Sigmoid colon (tissue), 7 donors: ENCODE measurements at places on chromosomes 4 and X.

GRCh38 chrX:19557822-19558221, 42.5 kb upstream of the MAP3K15 start:
- no peaks in the 10 kb centered on the region for H3K36me3 ChIP-seq
- DNase-seq: no peak
- H3K4me1 ChIP-seq: no peaks in the 10 kb centered on the region
- no peaks in the 10 kb centered on the region for H3K27me3 ChIP-seq

DNA sequence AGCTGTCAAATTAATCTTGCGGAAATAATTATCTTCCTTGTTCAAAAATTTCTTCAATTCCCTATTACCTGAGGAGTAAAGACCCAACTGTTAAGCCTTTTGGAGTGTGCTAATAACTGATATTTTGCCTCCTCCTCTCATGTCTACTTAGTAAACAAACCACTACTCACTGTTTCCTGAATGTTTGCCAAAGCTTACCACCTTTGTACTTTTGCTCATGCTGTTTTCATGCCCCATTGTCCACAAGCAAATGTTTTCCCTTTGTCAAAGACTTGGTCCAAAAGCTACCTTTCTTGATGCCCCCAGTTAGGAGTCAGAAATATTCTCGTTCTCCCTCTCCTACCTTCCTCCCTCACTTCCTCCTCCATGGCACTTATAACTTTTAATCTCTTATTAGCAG, 226.1 kb downstream of the ENOX2 start:
- H3K36me3 ChIP-seq: no peaks in the 10 kb centered on the region
- no peaks in the 10 kb centered on the region for H3K4me1 ChIP-seq
- DNase-seq: no peak
- H3K27me3 ChIP-seq: no peaks in the 10 kb centered on the region
- no peak overlapping the region for H3K27ac ChIP-seq
- H3K4me3 ChIP-seq: no peak overlapping the region

DNA sequence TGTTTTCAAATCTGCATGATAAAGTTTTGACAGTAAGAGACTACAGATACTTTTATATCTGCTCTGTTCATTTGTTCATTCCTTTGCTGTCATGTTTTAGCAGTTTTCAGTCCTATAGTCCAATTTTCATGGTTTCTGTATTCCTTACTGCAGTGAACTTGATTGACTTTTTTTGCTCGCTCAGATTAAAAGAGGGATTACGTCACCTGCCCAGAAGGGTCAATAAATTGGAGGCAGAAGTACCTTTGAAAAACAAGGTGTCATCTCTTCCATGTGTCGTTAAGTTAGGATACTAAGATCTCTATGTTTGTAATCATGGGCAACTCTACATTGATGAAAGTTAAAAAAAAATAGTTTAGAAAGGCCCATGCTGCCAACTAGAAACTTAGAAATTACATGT, 250.1 kb upstream of the SMIM31 start:
- H3K27ac ChIP-seq: no peak overlapping the region
- H3K4me3 ChIP-seq: no peak overlapping the region
- no peak for DNase-seq
- H3K27me3 ChIP-seq: no peaks in the 10 kb centered on the region

- no peak overlapping the region for H3K27ac ChIP-seq
- peaks cover 4% of the 10 kb centered on the region for H3K36me3 ChIP-seq
- no peak for DNase-seq
- no peak overlapping the region for H3K4me3 ChIP-seq
- H3K27me3 ChIP-seq: no peaks in the 10 kb centered on the region
- no peaks in the 10 kb centered on the region for H3K4me1 ChIP-seq
These were observed 32.0 kb downstream of the CEP135 start for GRCh38 chr4:55980725-55981124.

DNA sequence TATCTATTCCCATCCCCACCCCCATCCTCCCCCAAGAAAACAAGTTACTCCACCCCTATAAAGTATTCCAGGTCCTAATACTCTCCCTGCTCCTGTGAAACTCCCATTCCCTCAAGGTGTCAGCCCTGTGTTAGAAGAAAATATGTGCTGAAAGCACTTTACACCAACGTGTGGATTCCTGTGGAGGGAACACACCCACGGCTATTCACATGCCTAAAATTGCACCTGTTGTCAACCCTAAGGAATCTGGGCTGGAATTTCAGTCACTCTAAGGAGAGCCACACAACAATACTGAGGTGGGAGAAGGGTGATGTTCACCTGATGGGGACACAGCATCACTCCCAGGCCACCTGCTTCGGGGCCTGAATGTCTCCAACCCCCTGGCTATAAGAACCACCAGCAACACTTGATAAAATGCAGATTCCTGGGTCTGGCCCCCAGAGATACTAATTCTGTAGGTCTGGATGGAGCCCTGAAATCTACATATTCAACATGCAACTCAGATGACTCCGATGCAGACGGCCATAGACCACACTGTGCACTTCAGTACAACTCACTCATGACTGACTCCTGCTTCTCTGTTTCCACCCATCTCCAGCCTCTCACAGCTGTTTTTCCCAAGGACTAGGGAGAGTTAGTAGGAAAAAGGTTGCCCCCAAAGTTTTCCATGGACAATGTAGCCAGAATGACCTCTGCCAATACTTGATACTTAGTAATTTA, 15.8 kb downstream of the SCD5 start:
- H3K27me3 ChIP-seq: no peaks in the 10 kb centered on the region
- no peak for DNase-seq
- no peak overlapping the region for H3K27ac ChIP-seq
- peaks cover 37% of the 10 kb centered on the region for H3K4me1 ChIP-seq

DNA sequence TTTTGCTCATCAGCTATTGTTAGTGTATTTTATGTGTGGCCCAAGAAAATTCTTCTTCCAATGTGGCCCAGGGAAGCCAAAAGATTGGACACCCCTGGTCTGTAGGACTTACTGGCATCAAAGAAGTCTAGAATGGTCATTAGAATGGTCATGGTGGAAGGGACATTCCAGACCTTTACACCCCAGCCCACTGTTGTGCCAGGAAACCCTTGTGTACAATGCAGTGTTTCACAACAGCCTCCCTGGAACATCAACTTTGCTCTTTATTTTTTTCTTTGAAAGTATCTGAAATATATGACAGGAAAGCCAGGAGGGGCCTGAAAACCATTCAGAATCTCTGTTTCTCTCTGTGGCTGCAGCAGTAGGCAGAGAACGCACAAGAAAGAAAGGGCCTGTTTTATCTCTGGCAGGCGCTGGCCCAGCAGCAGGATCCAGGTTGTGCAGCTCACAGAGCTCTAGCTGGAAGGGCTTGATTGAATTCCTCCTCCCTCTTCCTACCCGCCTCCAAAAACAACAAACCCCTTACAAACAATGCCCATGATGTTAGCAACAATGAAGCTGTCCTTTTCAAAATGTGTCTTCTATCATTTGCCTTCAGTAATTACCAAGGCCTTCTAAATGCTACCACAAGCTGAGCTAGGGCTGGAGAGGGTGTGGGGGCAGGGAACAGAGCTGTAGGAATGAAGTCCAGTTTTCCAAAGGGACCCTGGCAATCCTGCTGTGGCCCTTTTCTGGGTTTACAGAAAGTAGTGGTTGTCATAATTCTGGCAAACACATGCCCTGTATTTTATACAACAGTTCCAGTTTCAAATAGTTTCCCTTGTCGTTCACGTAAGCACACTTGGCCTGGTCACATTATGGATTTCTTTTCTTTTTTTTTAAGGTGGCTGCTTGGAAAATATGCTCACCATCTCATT, 32.3 kb upstream of the TFDP3 start:
- no peaks in the 10 kb centered on the region for H3K36me3 ChIP-seq
- peaks cover 12% of the 10 kb centered on the region for H3K4me1 ChIP-seq
- peak overlapping the region; percentile 69 for H3K27ac ChIP-seq
- peak; percentile 68 for DNase-seq
- H3K4me3 ChIP-seq: no peak overlapping the region
- H3K27me3 ChIP-seq: no peaks in the 10 kb centered on the region

DNA sequence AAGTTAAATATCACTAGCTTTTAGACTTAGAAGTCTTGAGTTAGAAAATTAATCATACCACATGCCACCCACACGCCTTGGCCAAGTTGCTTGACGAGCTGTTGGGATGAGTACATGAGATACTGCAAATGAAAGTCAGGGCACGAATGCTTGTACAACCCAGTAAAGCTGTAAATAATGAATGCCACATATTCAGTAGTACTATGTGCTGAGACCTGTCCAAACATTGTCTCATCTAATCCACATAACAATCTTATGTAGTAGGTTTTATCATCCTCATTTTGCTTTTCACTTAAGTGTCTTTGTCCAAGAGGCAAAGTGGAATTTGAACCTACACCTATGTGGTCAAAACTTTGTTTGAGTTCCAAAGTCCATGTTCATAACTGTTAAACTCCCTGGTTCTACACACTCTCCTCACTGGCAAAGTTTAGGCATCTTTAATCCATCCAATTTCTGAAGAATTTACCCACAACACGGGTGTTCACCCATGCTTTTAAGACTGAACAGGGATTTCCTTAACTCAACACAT, 74.1 kb downstream of the LDB2 start:
- H3K4me3 ChIP-seq: no peak overlapping the region
- no peaks in the 10 kb centered on the region for H3K27me3 ChIP-seq
- DNase-seq: no peak

GRCh38 chr4:138393886-138394610, 151.9 kb upstream of the SLC7A11 start:
- H3K36me3 ChIP-seq: no peaks in the 10 kb centered on the region
- no peaks in the 10 kb centered on the region for H3K4me1 ChIP-seq
- H3K4me3 ChIP-seq: no peak overlapping the region
- no peak overlapping the region for H3K27ac ChIP-seq
- H3K27me3 ChIP-seq: no peaks in the 10 kb centered on the region

- no peaks in the 10 kb centered on the region for H3K36me3 ChIP-seq
- H3K27ac ChIP-seq: no peak overlapping the region
- H3K4me3 ChIP-seq: no peak overlapping the region
These were observed 33.5 kb upstream of the RASSF6 start for GRCh38 chr4:73653695-73654106.

DNA sequence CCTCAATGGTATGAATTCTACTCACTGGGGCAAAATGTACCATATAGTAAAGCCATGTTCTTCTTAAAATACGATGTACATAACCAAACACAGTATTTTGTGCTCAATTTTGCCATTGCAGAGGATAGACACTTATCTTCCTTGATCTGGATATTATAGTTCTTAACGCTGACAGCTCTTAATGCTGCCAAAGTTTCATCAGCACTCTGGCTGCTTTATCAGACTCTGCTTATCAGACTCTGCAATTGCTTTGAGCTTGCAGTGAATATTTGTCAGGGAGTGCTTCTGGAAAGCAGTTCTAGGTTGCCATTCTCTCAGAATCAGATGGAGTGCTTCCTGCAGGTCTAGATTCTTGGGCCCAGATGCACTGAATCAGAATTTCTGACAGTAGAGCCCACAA, 863.1 kb downstream of the CCSER1 start:
- DNase-seq: no peak
- H3K4me1 ChIP-seq: no peaks in the 10 kb centered on the region
- H3K27me3 ChIP-seq: no peaks in the 10 kb centered on the region
- H3K4me3 ChIP-seq: no peak overlapping the region

GRCh38 chr4:183443655-183444213, 702 bp upstream of the CDKN2AIP start:
- peak overlapping the region; percentile 95 for H3K4me3 ChIP-seq
- H3K27me3 ChIP-seq: no peaks in the 10 kb centered on the region
- peak overlapping the region; percentile 97 for H3K27ac ChIP-seq
- no peaks in the 10 kb centered on the region for H3K4me1 ChIP-seq

GRCh38 chr4:169756971-169757574, 671 bp downstream of the HPF1 start:
- H3K4me1 ChIP-seq: no peaks in the 10 kb centered on the region
- no peak for DNase-seq
- peak overlapping the region; percentile 80 for H3K4me3 ChIP-seq
- H3K36me3 ChIP-seq: peaks cover 5% of the 10 kb centered on the region

DNA sequence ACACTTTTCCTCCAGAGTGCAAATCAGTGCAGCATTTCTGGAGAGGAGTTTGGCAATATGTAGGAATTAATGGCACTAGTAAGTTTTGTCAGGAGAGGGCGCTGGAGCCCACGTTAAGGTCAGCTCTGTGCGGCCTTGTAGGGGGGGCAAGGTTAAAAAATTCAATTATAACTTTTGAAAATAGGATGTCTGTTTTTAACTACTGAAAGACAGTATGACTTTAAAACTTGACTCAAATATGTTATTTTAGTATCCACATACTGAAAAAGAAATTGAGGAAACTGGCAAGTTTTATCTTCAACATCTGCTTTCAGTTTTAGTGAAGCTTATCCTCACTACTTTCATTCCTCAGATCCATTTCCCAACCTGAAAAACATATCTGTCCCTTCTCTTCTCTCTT, 30.9 kb upstream of the HSD17B13 start:
- DNase-seq: peak; percentile 70
- no peaks in the 10 kb centered on the region for H3K4me1 ChIP-seq
- no peaks in the 10 kb centered on the region for H3K27me3 ChIP-seq
- H3K4me3 ChIP-seq: no peak overlapping the region

DNA sequence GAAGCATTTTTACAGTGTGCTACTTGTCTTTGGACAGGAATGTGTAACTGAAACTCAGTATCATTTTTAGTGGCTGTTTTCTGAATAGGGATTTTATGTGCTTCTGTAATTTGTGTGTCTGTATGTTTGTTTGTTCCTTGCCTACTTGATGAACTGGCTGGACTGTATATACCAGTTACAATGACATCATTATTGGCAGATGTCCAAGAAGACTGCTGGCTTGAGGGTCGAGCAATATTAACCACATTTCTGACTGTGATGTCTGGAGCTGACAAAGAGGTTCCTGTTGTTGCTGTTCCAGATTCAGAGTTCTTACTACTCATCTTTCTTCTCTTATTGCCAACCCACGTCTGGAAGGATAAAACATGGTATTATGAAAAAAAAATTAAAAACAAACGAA, 33.0 kb downstream of the HDX start:
- H3K27me3 ChIP-seq: no peaks in the 10 kb centered on the region
- H3K4me3 ChIP-seq: no peak overlapping the region
- no peak overlapping the region for H3K27ac ChIP-seq
- no peaks in the 10 kb centered on the region for H3K4me1 ChIP-seq
